ENCODE measurements at places on chromosomes 2 and 18.

- peak; percentile 97 for DNase-seq
Measured at GRCh38 chr2:196259507-196260481, 88.4 kb upstream of the STK17B start.

GRCh38 chr18:55983433-55983832 is 395.4 kb upstream of the TCF4 start:
- DNase-seq, result no peak

DNA sequence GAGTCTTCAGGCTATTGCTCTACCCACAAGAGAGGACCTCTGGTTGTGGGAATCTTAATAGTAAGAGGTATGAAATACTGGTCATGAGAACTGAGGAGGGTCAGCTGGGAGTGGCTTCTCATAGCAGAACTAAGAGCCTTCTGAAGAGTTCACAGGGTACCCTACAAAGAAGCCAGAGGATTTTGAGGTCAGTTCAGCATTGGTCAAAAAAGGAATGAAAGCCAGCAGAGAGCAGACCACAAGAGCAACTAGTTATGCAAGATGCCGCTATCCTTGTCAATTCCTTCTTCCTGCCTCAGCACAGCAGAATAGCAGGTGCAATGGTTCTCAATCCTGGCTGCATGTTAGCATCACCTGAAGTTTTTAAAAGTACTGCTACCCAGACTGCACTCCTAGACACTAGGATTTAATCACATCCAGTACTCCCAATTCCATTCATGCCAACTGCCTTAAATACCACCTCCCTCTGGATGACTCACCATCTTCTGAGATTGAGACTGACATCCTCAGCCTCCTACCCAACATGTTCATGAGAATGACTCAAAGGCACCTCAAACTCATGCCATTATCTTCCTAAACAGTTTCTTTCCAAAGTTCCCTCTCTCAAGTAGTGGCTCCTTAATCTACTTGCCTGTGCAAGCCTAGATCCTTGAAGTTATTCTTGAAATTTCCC is 81.0 kb upstream of the RBMS1 start:
- peak; percentile 98 for DNase-seq

DNA sequence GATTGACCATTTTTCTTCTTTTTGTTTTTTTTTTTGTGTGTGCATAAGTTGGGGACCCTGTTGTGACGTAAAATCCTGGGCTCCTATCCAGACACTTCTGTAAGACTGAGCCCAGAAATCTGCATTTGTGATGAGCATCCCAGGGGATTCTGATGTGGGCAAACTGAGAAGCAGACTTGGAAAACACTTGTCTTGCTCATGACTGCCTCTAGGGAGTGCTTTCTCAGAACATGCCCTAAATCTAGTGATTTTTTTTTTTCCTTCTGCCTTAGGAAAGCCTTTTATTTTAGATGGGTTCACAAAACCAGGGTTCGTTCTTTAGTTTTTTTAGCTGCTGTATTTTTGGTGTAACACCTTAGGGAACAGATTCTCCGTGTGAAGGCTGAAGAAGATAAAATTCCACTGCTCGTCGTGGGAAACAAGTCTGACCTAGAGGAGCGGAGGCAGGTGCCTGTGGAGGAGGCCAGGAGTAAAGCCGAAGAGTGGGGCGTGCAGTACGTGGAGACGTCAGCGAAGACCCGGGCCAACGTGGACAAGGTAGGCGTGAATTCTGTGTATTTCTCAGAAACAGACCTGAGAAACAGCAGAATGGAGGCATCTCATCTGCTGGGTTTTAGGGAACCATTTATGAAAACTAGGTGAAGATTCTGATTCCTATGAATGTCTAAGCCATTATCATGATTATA is 36.7 kb downstream of the RALB start:
- no peak for DNase-seq

DNA sequence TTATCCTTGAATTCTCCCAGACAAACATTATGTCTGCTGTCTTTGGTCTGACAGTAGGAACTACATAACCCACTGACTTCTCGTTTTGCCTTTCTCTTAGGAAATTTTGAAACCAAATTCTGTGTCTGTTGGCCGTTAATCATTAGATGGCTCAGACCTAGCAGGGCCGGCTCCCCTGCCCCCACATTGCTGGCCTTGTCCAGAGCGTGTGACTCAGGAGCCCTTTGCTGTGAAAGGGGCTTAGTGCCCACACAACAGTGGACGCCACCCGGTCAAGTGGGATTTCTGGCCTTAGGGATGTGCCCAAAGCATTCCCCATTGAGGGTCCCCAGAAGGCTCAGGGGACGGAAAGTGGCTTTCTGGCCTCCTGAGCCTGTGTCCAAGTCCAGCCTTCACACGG is 137.5 kb downstream of the CTIF start:
- no peak for DNase-seq

DNA sequence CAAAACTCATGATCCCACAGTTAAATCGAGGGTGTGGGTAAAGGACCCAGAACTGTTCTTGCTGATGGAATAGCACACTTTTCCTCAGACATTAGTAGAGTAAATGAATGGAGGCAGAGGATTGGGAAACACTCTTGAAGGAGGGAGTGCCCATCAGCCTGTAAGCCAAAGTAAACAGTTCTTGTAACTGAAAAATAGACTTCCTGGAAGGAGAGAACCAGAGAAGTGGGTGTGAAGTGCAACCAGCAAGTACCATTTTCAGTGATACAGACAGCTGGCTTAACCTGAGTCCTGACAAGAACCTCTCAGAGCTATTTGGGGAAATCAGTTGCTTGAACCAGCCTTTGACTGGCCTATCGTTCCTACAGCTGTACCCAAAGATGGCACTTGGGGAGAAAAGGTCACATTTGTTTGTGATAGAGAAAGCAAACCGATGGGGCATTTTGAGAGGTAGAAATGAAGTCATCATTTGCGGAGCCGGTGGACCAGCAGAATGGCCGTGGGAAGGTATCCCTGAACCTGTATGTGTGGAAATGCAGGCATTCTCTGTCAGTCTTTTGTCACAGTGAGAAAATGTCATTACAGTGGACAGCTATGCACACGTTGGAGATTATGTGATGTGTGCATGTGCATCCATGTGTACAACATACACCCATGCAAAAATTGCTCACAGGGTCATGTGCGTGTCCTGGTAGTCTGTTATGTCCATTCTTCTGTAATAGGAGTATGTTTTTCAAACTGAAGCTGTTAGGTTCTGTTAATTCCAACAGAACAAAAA is 17.8 kb downstream of the CRIM1 start:
- peak; percentile 84 for DNase-seq

DNA sequence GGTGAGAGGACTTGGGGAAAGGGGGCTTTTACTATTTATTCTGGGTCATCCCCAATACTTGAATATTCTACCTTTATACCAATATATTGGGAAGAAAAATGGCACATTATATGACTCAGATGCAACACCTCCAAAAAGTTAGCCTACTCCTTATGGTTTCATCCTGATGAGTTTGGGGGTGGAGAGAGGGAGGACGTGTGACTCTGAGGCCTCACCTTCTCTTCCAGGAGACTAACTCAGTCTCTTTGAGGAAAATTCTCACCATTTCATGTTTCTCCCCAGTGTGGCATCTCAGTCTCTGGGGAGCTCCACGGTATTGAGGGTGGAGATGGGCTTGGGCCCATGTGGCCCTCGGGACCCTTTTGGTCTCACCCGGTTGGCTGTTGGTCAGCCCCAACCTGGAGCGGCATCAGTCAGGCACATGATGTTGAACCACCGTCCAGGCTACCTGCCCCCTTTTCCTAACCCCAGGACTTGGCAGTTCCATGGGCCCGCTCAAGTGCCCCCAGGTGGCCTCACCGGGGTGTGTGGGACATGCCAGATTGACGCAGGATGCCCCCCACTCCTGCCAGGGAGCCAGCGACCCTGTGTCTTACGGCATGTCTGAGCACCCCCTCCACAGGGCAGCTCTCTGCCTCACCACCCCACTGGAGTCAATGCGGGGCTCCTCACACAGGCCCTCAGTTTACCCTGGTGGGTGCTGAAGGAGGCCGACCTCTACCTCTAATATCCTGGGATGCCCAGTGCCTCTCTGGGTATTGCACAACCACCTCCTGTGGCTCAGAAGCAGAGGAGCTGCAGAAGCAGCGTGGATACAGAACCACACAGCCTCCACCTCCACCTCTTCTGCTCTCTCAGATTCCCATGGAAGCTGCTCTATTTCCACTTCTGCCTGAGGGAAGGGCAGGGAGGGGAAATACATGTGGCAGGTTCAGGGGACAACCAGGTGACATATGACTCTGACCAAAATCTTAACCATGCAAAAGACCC is 297.4 kb downstream of the EIPR1 start:
- DNase-seq, result no peak

GRCh38 chr18:35407871-35408481 is 30.8 kb upstream of the ZNF396 start:
- DNase-seq, result peak; percentile 63

- no peak for DNase-seq
Measured at GRCh38 chr18:24272229-24272525, 125.4 kb downstream of the OSBPL1A start.

DNA sequence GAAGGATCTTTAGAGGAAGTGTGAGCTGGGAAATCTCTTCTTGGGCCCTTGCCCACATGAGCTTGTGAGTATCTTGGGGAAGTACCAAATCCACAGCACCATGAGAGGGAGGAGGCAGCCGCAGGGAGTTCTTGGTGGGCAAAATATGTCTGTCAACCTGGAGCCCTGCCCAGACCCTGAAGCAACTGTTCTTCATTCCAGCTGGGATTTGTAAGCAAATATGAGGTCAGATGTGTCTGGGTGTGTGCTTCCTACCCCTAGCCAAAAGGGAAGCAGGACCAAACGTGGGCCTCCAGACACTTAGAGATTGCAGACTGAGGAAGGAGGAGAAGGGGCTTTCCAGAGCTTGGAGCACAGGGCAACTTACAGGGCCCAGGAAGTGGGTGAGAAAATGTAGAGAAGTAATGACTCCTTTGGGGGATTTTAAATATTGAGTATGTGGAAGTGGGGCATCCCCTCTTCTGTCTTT is 41.9 kb downstream of the TMEM247 start:
- DNase-seq, result peak; percentile 50

- DNase-seq, result no peak
Measured at GRCh38 chr2:208280234-208280633, 14.2 kb downstream of the PIKFYVE start.

DNA sequence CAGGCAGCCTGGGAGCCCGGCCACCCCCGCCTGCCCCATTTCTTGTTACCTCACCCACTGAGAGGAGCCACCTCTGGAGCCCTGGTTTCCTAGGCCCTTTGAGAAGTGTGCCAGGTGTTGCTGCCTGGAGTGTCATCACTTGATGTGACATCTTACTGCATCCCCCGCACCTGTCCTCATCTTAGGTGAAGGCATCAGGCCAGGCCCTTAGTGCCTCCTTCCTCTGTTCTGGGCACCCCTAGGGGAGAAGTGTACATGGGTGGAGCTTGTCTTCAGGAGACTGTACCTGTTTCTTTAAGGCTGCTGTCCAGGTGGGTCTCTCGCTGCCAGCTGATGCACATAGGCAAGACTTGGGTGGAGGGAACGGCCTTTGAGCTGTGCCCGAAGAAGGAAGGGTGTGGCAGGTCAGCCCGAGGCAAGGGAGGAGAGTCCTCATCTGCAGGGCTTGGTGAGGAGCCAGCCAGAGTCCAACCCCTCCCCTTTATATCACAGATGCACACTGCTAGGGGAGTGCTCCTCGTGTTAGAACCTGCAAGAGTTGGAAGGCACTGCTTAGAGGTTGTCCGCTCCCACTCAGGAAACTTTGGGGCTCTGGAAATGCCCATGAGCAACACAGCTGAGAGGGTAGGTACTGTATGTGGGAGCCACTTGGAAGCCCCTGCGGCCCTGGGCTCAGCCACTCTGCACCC is 45.9 kb downstream of the NCK2 start:
- DNase-seq, result peak; percentile 80

DNA sequence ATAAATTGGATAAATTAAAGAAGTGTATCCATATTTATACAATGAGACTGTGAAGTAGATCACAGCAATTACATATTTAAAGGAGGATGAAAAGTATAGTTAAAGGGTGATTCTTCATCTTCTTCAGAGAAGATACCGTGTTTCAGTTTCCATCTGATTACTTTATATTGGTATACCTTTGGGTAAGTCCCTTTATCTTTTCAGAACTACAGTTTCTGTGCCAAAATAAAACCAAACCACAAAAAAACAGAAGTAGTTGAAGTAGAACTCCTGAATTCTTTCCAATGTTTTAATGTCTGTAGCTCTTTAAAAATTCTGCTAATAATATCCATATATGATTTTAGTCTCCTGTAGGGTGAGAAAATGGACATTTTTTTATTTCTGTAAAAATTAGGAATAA is 231.2 kb upstream of the LINC00305 start:
- DNase-seq, result no peak

DNA sequence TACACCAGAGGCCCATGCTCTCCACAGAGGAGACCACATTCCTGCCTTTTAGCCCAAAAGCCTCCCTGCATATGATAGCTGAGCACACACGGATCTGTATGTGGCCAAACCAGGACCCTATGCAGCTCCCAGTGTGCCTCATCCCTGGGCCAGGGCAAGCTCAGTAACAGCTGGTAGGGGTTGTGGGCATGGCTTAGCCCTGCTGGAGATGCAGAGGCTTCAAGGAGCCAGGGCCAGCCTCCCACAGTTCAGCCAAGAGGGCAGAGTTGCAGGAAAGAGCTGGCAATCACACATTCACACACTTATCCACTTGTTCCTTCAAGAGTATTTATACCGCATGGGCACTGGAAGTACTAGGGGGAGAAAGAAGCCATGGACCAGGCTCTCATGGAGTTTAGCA is 1.6 kb upstream of the LIMS2 start:
- no peak for DNase-seq

DNA sequence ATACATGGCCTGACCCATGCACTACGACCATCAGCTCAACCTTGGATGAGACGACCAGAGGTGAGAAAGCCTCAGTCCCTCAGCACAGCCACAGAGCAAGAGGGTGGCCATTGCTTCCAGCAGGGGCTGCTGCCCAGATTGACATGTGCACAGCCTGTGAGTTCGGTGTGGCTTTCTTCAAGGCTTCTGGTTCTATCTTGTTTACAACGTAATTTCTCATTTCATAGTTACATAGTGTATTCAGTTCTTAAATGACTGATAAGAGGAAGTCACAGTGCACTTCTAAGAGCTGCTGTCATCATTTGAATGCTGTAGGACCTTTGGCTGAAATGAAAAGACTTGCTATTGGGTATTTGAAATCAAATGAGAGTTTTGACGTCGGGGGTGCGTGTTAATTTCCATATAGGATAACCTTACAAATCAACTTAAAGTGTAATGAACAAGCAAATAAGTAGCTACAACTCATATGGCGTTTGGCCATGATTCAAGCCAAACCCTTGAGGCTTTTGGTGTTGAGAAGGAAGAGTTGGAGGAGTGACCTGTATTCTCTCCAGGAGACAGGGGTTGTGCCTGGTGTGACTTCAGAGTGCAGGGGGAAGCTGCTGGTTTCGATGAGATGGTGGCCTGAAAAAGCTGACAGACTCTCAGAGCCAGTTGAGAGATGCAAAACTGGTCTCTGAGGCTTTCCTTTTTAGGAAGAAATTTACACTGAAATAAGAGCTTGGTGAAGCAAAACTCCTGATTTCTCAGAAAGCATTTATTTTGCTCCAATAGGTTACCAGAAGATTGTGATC is 51.0 kb downstream of the TSHZ1 start:
- no peak for DNase-seq

Data from bronchial epithelial cell (primary cell).